ENCODE measurements at places on chromosomes 11 and 22.

DNA sequence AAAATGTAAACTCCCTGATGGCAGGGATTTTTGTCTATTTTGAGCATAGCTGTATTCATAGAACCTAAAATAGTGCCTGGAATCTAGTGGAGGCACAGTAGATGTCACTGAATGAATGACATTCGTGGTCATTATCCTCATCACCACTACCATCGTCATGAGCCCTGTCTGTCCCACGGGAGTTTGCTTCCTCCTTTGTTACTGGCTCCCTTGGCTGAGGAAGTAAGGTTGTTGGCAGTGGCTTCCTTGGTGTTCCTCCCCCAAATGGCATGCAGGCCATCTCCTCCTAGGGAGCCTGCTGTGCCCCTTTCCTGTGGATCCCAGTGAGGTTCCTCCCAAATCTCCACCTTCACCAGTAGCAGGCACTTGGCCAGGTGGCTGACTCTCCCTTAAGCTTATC lies 183.0 kb downstream of the CEP164 start:
- no peak for DNase-seq

- DNase-seq = no peak
These were observed 819.8 kb downstream of the OPCML start for GRCh38 chr11:132712466-132712865.

DNA sequence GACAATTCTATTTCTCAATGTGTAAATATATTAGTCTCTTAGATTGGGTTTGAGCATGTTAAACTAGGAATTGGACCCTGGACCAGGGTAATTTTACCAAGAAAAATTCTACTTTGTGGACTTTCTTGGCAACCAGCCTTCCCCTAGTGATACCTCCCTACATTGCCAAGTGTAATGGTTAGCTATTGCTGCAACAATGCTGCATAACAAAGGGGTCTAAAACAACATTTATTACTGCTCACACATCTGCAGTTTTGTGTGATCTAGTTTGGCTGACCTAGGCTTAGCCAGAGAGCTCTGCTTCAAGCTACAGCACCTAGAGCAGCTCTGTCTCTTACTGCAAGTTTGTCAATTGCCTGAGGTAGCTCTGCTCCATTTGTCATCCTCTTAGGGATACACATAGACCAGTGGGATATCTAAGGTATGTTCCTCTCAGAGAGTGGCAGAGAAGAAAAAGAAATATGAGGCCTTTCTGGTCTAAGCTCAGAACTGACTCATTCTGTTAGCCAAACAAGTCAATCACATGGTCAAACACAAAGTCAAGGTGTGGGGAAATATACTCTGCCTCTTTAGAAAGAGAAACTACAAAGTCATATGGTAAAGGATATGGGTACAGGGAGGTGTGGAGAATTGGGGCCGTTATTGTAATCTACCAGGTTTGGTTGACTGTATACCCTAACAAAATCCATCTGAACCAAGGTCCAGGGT lies 2.0 kb upstream of the LAYN start:
- no peak for DNase-seq

- DNase-seq = no peak
These were observed 6.5 kb upstream of the NUP160 start for GRCh38 chr11:47854667-47855066.

DNA sequence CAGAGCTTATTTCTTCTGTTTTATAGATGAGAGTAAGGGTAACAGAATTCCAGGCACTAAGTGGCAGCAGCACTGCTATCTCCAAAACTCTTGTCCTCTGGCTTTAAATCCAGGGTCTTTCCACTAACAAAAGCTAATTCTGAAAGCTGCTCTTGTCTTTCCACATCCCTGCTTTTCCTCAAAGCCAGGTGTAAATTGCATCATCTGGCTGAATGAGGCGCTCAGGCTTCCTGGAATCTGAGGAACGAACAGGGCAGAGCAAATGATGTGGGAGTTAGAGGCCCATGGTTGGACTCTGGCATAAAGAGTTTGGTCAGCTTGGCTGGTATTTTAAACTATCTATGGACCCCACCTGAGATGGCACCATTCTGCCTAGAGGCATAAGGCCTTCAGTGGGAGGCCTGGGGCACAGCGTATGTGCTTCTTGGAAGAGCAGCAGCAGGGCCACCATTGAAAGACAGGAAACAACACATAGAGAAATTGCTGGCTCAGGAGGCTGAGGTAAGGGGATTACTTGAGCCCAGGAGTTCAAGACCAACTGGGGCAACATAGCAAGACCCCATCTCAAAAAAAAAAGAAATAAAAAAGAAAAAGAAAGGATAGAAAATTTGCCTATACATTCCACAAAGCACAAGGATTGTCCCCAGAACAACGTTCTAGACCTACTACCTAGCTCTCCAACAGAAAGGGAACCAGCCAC lies 1.9 kb downstream of the KCNJ5 start:
- peak; percentile 83 for DNase-seq

DNA sequence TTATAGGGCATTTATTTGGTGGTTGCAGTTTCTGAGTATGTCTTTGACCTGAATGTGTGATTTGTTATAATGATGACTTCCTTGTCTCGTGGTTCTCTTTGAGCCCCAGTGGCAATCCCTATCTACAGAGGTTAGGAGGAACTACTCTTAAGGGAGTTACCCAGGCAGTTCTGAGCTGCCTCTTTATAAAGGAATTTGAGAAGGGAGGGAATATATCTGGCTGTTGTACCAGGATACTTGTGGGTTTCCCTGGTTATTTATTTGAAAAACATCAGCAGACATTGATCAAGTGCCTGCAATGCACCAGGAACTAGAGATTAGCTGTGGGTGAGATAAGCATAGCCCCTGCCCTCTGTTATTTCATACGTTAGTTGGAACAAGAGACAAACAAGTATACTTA lies 243.5 kb upstream of the ARHGAP20 start:
- DNase-seq = no peak

GRCh38 chr22:50606165-50606945 lies 5.8 kb downstream of the MAPK8IP2 start:
- no peak for DNase-seq

Data from neural progenitor cell (in vitro differentiated cells).